Left renal pelvis (tissue), 4 donors: ENCODE measurements at places on chromosomes 13 and 19. TPM values are rescaled to one million over a fixed set of nuclear protein-coding genes. Genes with fewer than 3 reads are reported as not detected.

DNA sequence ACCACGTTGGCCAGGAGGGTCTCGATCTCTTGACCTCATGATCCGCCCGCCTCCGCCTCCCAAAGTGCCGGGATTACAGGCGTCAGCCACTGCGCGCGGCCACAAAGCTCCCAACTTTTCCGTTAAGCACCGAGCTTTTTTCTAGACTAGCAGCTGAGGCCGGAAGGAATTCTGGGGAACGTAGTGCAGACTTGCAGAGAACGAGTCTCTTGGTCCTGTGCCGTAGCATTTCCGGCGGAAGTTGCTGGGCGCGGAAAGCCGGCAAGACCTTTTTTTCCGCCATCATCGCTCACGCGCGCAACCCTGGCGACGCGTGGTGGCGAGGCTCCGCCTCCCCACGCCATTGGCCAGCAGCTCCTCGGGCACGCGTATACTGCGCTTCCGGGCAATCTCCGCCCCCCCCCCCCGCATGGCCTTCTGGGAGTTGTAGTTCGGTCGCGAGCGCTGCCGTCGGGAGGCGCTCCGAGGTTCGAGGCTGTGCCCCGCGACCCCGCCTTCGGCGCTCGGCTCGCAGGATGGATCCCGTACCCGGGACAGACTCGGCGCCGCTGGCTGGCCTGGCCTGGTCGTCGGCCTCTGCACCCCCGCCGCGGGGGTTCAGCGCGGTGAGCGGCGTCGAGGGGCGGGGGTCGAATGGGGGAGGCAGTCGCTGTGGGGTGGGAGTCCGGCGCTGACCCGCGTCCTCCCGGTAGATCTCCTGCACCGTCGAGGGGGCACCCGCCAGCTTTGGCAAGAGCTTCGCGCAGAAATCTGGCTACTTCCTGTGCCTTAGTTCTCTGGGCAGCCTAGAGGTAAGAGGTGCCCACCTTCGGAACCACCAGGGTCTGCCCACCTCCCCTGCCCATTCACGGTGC lies at the start of gene MVB12A:
Gene MVB12A (plus strand): TSS at position 427 of the 854 bp plus-strand sequence. CDS start 89 bp downstream, at position 516.
- peak; percentile 99 for DNase-seq

DNA sequence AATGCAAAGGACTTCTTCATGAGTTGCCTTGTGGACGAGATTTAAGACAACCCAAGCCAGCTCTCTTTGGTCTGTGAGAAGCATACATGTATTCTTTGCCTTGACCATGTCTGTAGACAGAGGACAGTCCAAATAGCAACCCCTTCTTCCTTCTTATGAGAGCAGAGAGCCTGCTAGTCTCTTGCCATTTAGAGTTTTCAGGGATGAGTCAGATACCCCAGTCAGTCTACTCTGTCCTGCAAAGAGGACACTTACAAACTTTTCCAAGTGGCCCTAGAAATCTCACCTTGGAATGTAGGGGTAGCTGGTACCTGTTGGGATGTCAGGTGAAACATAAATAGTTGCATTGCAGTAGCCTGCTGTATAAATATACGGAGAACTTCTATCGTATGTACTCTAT lies 36.7 kb downstream of the DNAJC3 start:
- no peak for DNase-seq

DNA sequence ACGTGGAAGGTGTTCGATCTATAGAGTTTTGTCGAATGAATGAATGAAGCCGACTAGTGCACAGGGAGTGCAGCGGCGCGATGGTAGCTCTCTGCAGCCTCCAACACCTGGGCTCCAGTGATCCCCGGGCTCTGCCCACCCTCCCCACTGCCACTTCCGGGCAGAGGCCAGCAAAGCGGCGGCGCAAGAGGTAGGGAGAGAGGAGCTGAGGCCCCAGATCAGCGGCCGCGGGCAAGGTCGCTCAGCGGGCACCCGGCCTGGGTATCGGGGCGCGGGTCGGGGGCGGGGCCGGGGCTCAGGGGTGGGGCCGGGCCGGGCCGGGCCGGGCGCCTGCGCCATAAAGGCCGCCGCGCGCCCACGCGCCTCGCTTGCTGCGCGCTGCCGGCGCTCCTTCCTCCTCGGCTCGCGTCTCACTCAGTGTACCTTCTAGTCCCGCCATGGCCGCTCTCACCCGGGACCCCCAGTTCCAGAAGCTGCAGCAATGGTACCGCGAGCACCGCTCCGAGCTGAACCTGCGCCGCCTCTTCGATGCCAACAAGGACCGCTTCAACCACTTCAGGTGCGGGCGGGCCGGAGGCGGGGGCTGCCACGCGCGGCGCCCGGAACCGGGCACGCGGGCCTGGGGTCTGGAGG lies at the start of gene GPI:
Gene GPI (plus strand): TSS at position 367 of the 633 bp plus-strand sequence. CDS start 71 bp downstream, at position 438.
- no peak for DNase-seq

GRCh38 chr19:1843116-1843515 lies 5.2 kb downstream of the REXO1 start:
- DNase-seq: no peak

DNA sequence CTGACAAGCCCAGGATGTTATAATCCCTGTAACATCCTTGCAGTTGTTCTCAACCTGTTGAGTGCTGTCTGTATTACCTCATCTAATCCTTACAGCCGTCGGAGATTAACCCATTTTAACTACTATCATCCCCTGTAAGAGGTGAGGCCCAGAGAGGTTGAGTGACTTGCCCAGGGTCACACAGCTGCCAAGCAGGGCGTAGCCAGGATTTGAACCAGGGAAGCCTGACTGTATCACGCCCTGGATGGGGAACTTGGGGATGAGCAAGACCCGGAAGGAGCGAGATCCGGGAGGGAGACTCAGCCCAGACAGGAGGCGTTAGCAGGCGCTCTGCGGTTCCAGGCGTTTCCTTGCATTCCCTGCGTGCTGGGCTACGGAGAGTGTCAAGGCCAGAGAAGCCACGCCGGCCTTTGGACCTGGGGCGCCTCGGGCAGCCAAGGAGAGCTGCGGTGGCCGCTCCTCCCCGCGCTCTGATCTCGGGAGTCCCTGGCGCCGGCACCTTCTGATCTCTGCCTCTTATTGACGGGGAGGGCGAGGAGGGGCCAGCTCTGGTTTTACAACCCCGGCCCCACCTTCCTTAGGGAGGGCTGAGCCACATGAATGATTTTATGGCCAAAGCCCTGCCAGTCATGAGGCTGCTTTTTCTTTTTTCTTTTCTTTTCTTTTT lies 6.2 kb downstream of the SULT2B1 start:
- DNase-seq: no peak

DNA sequence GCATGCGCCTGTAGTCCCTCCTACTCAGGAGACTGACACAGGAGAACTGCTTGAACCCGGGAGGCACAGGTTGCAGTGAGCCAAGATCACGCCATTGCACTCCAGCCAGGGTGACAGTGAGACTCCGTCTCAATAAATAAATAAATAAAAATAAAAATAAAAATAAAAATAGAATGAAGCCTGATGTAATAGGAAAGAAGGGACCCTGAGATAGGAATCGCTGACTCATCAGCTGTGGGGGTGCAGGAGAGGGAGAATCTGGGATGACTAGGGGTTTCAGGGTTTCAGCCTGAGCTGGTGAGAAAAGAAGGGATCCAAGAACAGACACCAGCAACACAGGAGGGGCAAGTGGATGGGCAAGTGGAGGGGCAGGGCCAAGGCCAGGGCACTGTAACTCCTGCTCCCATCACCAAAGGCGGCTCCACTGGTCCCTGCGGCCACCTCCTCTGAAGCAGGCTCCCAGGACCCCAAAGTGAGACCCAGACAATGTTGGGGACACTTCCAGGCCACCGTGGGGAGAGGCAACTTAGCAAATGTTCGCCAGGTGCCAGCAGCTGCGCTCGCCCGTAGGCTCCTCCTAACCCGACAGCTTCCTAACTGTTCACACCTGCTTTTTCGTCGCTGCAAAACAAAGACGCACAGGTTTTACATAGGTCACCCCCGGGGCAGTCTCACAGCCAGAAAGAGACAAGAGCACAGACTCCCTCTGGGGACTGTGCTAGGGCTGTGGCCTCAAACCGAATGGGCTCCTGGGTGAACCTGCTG lies 1.2 kb downstream of the HAUS8 start:
- no peak for DNase-seq

GRCh38 chr19:10134040-10134439 lies 14.3 kb upstream of the EIF3G start:
- DNase-seq: no peak

DNA sequence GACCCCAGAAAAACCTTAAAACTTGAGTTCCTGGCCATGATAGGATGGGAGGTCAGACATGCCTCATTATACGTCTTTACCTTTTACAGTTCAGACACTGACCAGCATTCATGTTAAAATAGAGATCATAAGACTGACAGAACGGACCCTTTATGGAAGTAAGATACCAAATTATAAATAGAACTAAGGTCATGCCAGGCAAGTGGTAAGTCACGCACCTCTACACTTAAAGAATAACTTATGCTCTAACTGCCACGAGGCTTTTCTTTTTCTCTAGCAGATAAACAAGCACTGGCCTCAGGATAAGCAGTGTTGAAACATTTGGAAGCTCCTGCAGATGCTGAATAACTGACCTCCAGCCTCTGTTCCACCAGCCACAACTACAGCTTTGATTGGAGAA lies 28.4 kb downstream of the GPR42 start:
- DNase-seq: no peak

- no peak for DNase-seq
These were observed 31.8 kb downstream of the CACNG6 start for GRCh38 chr19:54023191-54023590.

DNA sequence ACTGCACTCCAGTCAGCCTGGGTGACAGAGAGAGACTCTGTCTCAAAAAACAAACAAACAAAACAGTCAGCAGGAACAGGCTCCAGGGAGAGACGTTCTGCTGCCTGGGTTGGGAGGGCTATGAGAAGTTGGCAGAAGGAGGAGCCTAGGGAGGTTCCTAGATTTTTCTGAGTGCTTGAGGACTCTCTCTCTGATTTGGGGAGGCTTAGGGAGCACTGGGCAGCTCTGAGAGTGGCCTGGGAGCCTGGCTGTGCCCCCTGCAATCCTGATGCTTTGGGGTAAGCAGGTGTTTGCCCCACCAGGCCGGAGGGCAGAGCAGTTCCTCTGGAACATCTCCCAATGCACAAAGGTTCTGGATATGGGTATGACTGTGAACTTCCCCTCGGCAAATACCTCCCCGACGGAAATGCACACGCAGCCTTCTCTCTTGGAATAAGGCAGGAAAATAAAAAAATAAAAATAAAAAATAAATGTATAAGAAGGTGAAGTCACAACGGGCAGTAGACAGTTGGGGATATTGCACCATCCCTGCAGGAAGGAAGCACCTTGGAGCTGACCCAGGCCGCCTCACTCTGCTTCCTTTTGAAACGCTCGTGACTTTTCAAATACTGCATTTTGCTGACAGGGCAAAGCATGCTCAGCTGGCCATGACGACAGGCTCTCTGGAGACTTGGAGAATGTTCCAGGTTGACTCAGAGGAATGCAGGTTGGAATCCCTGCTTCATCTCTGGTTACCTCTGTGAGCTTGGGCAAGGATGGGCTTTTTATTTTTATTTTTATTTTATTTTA lies 26.5 kb upstream of the HOMER3 start:
- peak; percentile 60 for DNase-seq

GRCh38 chr19:591099-591958 lies 1.6 kb downstream of the HCN2 start:
- DNase-seq: no peak

- DNase-seq: no peak
These were observed 32.3 kb upstream of the ZNF536 start for GRCh38 chr19:30339624-30340525.

DNA sequence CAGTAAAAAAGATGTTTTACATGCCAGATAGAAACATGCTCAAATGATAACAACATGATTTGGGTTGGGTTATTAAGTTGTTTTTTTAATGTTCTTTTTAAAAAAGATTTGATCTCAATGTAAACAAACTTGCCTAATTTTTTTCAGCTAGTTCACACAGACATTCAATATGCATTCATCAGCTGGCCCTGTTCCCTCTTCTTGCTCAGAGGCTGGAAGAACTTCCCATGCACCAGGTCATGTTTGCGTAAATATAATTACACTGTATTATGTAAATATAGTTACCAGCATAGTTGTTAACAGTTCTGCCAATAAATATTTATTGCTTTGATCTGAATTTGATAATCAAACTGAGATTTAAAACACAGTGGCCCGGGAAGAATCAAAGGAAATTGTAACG lies 70.6 kb downstream of the ATP11A start:
- no peak for DNase-seq

DNA sequence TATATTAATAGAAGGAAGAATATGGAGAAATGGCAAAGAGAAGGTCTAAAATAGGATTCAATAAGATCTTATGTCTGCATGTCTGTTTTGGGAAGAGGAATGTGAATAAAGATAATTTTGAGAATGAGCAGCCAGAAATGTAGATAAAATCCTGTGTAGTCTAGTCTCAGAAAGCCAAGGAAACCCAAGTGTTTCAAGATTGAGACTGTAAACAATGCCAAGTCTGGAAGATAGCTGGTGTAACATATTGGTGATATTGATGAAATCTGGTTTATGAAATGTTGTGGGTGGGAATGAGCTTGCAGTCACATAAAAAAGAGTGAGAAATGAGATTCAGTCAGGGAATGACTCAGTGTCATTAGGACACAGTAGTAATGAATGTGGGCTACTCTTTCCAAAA lies 1180.3 kb upstream of the PCDH20 start:
- no peak for DNase-seq

DNA sequence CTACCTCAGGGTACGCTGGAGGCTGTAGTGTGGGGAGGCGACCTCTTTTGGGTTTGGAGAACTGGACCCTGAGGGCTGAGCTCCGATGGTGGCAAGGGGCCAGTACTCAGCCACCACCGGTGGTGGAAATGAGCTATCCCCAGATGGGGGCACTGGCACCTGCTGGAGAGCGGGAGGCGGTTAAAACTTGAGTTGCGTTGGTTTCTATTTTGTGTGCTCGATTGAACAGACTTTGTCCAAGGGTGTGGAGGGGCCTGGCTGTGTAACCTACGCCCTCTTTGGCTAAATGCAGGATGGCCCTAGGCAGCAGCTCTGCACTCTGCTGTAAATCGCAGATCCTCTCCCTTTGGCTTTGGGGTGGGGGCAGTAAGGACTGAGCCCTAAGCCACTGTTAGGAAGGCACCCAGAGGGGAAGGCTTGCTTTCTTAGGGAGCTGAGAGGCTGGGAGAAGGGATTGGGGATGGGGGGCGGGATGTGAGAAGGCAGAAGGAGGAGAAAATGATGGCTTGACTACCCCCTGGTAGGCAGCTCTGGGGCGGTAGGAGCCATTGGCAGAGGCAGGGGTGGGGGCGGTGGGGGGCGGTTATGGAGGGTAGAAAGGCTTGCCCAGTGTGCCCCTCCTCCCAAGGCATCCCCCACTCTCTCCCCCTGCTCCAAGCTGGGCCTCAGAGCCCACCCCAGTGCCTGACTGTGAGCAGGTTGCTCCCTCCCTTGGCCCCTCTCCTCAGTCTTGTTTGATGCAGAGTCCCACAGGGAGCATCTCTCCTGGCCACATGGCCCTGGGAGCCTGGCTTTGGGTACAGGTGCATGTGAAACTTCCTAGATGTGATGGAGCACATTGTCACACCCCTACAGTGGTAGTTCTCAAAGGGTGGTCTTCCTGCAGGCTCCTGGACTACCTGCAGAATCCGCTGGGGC lies 5.0 kb downstream of the VSTM2B start:
- DNase-seq: no peak

GRCh38 chr19:38185562-38185961 lies 38.5 kb downstream of the DPF1 start:
- no peak for DNase-seq

GRCh38 chr13:41851351-41851750 lies 109.6 kb downstream of the VWA8 start:
- DNase-seq: no peak

VSTM2B gene
- 1.6 TPM for polyA plus RNA-seq

ZSCAN5B gene
- not detected for polyA plus RNA-seq

GARIN5A gene
- 5.8 TPM for polyA plus RNA-seq

GPR18 gene
- polyA plus RNA-seq: 0.11 TPM

ZNF90 gene
- polyA plus RNA-seq: 16.6 TPM

ZNF730 gene
- 10.2 TPM for polyA plus RNA-seq

GSK3A gene
- 67.7 TPM for polyA plus RNA-seq

GRIK5 gene
- polyA plus RNA-seq: 18.3 TPM
